ENCODE measurements at places on chromosomes 13 and 19.

GRCh38 chr19:57282011-57282643 is 1.8 kb downstream of the ZNF460 start:
- no peak for DNase-seq

GRCh38 chr19:39296055-39296645 is at the start of gene IFNL1:
Gene IFNL1, plus strand, starts transcription at chr19:39296407. Its CDS starts 15 bp downstream, at chr19:39296422.
- DNase-seq: no peak

DNA sequence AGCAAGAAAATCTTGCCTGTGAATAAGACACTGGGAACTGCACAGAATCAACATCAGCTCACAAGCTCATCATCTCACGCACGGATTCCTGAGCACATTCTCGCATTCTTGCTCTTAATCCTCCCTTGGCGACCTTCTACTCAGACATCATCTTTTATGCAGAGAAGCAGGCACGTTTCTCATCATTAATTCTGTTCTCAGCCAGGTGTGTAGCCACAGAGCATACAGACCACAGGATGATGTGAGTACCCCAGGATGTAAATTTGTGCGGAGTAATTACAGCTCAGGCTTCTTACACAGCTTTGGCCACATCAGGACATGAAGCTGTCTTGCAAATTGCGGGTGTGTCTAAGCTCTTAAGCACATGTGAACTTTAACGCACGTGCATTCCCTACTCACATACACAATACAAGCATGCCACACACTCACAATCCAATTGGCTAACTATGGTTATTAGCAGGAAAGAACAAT is 36.5 kb upstream of the SACS start:
- no peak for DNase-seq

GRCh38 chr13:114043421-114044053 is 69.7 kb upstream of the C13orf46 start:
- no peak for DNase-seq

DNA sequence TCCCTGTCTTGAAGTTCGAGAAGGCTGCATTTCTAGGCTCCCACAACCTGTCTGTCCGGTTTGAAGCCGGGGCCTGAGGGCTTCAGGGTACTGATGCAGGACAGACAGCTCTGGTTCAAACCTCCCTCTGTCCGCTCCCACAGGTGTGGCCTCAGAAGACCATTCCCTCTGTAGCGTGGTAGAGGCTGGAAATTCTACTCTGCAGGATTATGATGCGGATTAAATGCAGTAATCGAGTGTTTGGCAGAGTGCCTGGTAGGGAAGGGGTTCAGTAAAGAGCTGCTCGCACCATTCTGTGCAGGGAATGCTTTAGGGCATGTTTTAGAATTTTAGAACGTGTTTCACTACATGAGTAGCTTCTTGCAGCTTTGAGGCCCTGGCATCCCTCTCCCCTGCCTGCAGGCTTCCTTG is 30.5 kb downstream of the PPP1R37 start:
- no peak for DNase-seq

DNA sequence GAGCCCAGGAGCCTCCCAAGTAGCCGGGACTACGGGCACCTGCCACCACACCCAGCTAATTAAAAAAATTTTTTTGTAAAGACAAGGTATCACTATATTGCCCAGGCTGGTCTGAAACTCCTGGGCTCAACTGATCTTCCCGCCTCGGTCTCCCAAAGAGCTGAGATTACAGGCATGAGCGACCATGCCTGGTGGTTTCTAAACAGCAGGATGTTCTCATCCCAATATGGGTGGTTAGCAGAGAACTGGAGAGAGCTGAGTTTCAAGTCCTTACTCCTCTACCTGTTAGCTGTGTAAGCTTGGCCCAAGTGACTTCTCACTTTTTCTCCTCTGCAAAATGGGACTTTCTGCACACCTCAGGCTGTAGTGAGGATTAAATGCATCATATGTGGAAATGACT is 8.0 kb downstream of the TMEM91 start:
- DNase-seq: no peak

All from NCI-H2107 (cell line).